AML-193 (cell line): ENCODE measurements at places on chromosomes 5 and 9.
A peak's percentile ranks its signal among the peaks of the same experiment; 100 is the strongest.

GRCh38 chr9:111928359-111928720, 31.7 kb downstream of the UGCG start:
- no peak for DNase-seq

- no peak for DNase-seq
Measured at GRCh38 chr5:154236-154635, 37.1 kb upstream of the LRRC14B start.

DNA sequence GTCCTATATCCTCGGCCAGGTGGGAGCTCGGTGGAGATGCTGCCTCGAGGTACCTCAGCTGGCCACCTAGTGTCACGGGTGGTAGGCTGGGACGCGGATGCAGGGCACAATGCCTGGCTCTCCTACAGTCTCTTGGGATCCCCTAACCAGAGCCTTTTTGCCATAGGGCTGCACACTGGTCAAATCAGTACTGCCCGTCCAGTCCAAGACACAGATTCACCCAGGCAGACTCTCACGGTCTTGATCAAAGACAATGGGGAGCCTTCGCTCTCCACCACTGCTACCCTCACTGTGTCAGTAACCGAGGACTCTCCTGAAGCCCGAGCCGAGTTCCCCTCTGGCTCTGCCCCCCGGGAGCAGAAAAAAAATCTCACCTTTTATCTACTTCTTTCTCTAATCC, 2.0 kb downstream of the PCDHGC3 start:
- DNase-seq: no peak

DNA sequence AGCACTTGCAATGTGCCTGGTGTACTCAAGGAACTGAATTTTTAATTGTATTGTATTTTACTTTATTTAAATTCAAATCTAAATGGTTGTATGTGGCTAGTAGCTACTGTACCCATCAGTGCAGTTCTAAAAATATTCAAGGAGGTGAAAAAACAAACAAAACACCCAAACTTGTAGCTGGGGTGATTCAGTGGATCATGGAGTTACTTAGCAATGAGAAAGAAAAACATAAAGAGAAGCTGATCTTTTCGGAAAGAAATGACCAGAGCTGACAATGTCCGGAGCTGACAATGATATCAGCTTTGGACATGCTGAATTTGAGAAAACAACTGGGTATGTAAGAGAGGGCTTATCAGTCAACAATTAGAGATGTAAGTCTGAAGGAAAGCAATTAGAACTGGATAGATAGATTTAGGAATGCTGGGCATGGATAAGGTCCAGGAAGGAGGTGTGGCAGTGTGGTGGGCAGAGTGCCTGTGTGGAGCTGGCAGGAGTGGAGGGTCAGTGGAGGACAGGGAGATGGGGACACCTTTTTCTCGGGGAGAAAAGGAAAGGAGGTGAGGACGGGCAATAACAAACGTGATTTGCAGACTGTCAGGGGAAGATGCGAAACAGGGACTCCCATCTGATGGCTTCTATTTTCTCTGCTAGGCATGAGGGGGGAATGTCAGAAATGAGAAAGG, 113.2 kb downstream of the DCP2 start:
- DNase-seq: no peak

GRCh38 chr9:136804509-136805206, 3.1 kb upstream of the RABL6 start:
- no peak for DNase-seq

GRCh38 chr5:157801-158200, 33.5 kb upstream of the LRRC14B start:
- no peak for DNase-seq

- no peak for DNase-seq
Measured at GRCh38 chr5:150464554-150465012, 15.0 kb upstream of the RPS14 start.

GRCh38 chr9:2727966-2728613, 10.8 kb downstream of the KCNV2 start:
- DNase-seq: peak; percentile 32

GRCh38 chr5:146307796-146308195, 30.8 kb upstream of the POU4F3 start:
- DNase-seq: no peak

DNA sequence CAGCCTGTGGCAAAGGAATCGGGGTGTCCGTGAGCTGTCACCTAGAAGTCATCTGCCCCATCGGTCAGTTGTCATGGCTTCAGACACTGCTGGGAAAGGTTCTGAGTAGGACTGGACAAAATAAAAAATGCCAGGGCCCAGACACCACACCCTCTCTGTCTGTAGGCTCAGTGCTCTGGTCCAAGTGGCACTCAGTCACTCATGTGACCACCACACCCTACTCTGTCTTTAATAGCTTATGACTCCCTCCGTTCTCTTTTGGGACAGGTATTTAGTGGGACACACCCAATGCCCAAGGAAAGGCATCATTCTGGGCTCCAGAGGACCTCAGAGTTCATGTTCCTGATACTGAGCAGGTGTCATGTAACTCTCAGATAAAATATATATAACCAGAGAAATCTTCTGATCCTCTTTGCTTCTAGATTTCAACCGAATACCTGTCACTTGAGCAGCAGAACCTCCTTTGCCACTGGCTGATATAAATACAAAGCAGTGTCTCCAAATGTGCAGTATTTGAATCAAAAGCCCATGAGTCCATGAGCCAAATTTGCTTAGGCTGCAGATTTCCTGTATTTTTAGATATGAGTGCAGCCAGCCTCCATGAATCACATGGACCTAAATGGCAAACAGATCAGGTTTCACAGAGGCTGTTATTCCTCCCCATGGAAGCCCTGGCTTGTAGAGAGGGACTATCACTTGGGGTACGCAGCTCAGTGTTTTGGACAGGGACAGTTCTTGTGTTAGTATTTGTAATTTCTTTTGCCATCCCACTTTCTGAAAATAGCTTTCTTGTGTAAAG, 272.0 kb downstream of the ARHGAP26 start:
- no peak for DNase-seq

GRCh38 chr9:14314424-14314928, 535 bp upstream of the NFIB start:
- no peak for DNase-seq

DNA sequence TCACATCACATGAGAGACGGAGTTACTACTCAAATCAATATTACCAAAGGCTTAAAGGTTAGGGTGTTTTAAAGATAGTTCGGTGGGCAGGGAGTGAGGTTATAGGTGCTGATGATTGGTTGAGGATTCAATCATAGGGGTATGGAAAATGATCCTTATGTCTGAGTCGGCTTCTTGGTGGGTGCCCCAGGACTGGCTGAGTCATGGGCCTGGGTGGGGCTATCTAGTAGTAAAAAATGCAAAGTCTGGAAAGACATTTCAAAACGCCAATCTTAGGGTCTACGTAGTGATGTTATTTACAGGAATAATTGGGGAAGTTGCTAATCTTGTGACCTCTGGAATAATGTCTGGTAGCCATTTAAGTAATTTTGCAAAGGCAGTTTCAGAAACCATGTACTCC, 15.2 kb upstream of the SPIN1 start:
- DNase-seq: no peak

- DNase-seq: no peak
Measured at GRCh38 chr5:133232911-133233310, 181.1 kb downstream of the HSPA4 start.

DNA sequence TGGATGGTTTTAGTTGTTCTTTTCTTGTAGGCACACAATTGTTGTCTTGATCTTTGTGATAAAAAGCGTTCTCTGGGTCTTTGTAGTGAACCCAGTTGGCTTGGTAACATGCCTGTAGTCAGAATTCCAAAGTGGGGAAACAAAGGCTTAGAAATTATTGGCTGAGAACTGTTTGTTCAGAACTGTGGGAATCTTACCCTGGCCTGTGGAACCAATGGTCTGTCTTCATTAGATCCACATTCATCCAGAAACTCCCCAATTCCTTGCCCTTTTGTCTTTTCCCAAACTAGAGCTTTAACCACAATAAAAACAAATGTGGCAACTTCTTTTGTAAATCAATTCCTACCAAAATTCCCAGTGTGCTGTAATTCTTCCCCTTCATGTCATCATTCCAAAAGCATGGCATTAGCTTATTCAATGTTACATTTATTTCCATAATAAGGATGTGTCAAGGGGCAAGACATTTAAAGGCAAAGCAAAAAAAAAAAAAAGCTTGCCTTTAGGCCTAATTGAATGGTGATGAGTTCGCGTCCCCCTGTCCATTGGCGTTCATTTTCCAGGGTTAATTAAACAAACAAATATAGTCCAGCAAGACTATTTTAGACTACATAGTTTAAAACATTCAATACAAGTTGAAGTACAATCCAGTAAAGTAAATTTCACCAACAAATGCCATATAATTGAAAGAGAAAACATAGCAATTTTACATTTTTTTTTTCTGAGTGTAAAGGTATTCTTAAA, 249.8 kb upstream of the ZNF608 start:
- no peak for DNase-seq

- no peak for DNase-seq
Measured at GRCh38 chr9:16552252-16552651, 318.2 kb downstream of the BNC2 start.

DNA sequence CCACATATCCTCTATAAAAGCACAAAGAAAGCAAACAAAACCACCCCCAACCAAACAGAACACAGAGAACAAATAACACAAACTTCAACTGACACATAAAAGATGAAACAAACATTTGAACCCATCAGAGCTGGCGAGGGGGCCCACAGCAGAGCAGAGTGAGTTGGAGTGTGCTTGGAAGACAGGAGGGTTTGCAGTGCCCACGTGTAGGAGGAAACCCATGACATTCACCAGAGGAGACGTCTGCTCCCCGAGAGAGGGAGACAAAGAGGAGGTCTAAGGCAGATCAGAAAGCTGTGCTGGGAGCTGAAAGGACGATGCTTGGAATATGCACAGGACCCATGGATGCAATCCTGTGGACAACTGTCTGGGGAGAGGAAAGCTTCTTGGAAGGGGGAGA, 27.0 kb downstream of the MRPL36 start:
- DNase-seq: no peak

DNA sequence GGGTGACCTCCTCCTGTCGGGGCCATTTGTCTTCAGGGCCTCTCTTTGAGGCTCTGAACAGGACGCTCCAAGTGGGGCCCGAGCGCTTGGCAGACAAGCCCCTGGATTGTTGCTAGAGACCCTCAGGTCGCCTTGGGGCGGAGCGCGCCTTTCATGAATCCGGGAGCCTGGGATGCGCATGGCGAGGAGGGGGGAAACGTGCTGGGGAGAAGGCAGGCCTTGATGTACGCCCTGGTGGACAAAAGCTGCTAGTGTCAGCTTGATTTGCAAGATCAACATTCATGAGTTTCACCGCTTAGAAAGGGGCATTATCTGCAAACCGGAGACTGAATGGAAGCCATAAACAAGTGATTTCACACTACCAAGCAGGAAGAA, 226.3 kb downstream of the SMARCA2 start:
- DNase-seq: no peak

GRCh38 chr9:119304555-119304954, 64.7 kb downstream of the BRINP1 start:
- DNase-seq: no peak

- peak; percentile 36 for DNase-seq
Measured at GRCh38 chr5:113330533-113331208, 104.1 kb downstream of the TSSK1B start.

- no peak for DNase-seq
Measured at GRCh38 chr5:61811052-61811451, 479.0 kb downstream of the ZSWIM6 start.

GRCh38 chr9:110192531-110193261, 15.3 kb downstream of the C9orf152 start:
- peak; percentile 45 for DNase-seq

DNA sequence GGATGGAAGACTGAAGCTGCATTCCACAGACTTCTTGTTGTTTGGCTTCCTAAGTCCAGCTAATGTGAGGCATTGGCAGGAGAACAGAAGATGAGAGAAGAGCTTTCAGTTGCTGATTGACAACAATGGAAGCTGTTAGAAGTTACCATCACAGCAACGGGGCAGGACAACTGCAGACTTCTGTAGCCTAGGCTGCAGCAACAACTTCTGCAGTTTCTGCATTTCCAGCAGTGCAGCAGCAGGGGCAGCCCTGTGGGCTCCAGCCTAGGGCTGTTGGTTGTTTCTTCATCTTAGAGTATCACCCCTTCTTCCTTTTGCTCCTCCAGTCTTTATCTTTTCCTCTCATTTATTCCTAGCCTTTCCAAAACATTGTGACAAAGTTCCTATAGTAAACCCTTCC, 528.8 kb upstream of the PTGER4 start:
- DNase-seq: no peak

- DNase-seq: no peak
Measured at GRCh38 chr5:71693828-71694427, 25.1 kb upstream of the CARTPT start.

- no peak for DNase-seq
Measured at GRCh38 chr9:123326662-123327093, 29.3 kb upstream of the CRB2 start.

GRCh38 chr9:120592210-120592609, 12.2 kb upstream of the CDK5RAP2 start:
- DNase-seq: no peak

GRCh38 chr9:91572811-91573210, 149.2 kb upstream of the NFIL3 start:
- no peak for DNase-seq

- no peak for DNase-seq
Measured at GRCh38 chr5:114174837-114175236, 187.0 kb upstream of the KCNN2 start.

GRCh38 chr5:12652201-12652600, 748.0 kb upstream of the CTNND2 start:
- no peak for DNase-seq

GRCh38 chr9:121498150-121498486, 1.5 kb downstream of the GGTA1 start:
- DNase-seq: peak; percentile 78

DNA sequence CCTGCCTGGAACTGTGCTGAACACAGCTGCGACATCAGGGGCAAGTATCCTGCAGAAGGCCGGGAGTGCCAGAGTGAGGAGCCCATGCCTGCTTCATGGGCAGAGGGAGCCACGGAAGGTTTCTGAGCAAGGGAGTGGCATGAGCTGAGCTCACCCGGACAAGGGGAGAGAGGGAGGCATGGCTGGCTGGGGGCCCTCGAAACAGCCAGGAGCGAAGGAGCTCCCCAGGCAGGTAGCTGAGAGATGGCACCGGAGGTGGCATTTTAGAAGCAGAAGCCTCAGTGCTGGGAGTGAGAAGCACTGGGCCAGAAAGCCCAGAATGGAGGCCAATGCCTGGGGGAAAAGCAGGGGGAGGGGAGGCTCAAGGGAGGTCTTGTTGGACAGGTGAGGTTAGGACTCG, 56.9 kb upstream of the SARDH start:
- DNase-seq: no peak

GRCh38 chr9:96523374-96523773, 73.4 kb downstream of the HABP4 start:
- DNase-seq: no peak
